Vagina (tissue), 2 donors: ENCODE measurements at places on chromosomes 16 and 17.

DNA sequence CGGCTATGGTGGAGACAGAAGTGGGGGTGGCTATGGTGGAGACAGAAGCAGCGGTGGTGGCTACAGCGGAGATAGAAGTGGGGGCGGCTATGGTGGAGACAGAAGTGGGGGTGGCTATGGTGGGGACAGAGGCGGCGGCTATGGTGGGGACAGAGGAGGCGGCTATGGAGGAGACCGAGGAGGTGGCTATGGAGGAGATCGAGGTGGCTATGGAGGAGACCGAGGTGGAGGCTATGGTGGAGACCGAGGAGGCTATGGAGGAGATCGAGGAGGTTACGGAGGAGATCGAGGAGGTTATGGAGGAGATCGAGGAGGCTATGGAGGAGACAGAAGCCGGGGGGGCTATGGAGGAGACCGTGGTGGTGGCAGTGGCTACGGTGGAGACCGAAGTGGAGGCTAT is 24.1 kb downstream of the HEATR9 start:
- no peak for DNase-seq

GRCh38 chr16:51113236-51114125 is 37.6 kb downstream of the SALL1 start:
- DNase-seq, result no peak

DNA sequence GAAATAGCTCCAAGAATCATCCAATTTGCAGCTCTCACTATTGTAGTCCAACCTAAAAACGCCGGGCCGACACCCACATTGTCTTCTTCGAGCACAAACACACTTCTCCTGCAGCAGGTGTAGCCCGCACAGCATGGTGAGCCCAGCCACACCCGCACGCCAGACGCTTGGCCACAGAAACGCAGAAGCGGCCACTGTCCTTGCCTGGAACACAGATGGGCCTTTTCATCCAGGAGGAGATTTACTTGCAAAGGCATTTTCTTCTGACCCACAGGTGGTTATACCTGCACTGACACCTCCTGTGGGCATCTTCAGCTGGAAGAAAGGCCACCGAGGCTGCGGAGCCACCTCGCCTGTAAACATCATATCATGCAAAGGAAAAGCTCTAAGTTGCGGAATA is 98.4 kb downstream of the ADCY9 start:
- no peak for DNase-seq

- no peak for DNase-seq
These were observed 18.4 kb downstream of the CYB5D2 start for GRCh38 chr17:4161192-4161966.

DNA sequence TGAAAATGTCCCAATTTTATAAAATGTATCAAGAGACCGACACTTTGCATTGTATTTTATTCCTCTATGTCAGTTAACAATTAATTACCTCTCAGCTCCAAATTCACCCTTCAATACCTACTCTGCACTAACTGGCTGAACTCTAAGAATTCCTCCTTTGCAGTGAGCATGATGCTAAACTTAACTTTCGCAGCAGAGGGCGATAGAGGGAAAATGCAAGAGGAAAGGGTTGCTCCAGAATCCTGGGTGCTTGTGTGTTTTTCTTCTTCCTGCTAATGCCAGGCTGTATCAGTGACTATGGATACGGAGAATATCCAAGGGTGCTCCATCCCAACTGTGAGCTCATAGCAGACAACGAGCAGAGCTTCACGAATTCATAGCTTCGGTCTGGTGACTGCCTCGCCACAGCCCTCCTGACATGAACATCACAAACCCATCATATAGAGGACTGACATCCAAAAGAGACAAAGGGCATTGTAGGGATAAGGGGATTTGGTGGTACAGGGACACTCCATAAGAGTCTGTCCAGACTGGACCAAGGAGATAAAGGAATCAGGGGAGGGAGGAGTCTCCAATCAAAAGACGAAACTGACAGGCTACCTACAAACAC is 172.9 kb downstream of the STX8 start:
- no peak for DNase-seq

- no peak for DNase-seq
These were observed 128.1 kb downstream of the SALL1 start for GRCh38 chr16:51022955-51023354.

DNA sequence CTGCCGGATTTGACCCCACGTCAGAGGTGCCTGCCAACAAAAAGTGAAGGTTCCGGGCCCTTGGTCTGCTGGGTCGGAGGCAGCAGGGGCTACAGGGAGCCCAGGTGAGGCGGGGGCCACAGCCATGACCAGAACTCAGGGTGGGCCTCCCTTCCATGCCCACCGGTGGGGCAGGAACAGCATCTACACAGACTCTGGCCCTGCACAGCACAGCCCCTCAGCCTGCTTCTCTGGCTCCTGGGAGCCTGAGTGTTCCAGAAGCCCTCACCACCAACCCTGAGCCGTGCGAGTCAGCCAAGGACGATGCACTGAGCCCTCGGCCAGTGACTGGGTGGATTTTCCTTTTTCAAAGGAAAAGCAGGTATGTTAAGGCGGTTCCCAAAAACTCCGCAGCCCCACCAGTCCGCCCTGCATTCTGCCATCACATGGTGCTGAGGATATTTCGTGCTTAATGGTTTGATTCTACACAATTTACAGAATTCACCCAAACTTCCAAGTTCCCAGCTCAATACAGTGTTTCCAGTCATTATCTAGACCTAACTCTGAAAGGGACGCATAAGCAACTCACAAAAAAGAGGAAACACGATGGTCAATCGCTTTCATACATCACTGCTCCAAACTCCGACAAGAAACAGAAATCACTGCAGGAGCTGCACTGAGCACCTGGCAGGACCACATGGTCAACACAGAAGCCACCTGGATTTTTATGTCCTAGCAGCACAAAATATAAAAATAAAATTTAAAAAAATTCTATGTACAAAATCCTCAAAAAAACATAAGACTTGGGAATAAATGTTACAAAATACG is 19.4 kb upstream of the C16orf95 start:
- no peak for DNase-seq

DNA sequence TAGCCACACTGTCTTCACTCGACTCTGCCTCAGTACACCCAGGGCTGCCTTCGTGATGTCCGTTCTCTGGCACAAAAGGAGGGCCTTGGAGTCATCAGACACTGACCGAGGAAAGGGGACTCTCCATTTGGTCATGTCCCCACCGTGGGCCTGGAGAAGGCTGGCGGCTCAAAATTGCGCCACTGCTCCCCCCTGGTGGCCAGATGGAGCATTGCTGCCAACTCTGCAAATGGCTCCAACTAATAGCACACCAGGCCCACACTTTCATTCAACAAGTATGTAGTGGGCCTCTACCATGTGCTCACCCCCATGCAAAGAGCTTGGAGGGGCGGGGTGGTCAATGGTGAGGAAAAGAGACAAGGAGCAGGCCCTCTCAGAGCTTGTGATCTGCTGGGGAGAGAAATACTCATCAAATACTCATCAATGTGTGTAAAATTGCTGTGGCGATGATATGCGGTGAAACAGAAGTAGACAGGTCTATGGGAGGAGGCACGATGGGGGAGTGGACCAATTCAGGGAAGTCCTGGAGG is 5.2 kb upstream of the GRIN2C start:
- no peak for DNase-seq

- no peak for DNase-seq
These were observed 125.2 kb upstream of the CDC42EP4 start for GRCh38 chr17:73436954-73437353.

DNA sequence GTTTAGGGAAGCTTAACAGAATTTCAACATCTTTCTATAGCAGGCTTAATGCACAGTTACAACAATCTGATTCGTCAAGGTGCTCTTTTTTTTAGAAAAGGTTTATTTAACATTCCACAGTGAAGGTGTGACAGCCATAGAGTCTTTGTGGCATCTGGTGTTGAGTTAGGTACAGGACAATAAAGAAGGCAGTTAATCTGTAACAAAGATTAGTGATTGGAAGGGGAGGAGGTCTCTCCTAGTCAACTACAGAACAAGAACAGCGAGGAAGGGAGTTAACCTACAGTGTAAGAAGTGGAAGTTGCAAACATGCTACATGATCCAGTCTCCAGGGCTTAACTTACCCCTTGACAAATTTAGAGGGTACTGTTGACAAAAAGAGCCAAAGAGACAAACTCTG is 3.0 kb upstream of the ZDHHC7 start:
- no peak for DNase-seq

GRCh38 chr17:2982854-2983253 is 80.6 kb downstream of the OR1D5 start:
- DNase-seq, result no peak

DNA sequence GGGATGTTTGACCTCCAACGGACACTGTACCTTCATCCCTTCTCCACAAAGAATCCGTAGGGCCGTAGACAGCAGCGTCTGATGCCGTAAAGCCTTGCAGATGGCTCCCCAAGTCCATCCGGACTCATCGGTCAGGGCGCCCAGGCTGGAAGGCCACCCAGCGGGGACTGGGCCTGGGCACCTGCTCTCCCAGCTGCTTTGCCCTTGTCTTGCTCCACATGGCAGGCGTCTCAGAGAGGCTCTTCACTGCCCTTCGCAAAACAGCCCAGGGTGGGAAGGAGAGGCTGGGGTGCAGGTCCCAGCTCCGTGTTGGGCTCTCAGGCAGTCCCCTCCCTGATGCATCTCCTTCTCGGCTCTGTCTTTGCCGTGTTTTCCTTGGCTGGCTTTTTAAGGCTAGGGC is 6.2 kb upstream of the RPTOR start:
- no peak for DNase-seq

- DNase-seq, result no peak
These were observed 1.9 kb upstream of the PAQR4 start for GRCh38 chr16:2967211-2967631.

GRCh38 chr16:17469741-17470181 is 999 bp downstream of the XYLT1 start:
- no peak for DNase-seq

DNA sequence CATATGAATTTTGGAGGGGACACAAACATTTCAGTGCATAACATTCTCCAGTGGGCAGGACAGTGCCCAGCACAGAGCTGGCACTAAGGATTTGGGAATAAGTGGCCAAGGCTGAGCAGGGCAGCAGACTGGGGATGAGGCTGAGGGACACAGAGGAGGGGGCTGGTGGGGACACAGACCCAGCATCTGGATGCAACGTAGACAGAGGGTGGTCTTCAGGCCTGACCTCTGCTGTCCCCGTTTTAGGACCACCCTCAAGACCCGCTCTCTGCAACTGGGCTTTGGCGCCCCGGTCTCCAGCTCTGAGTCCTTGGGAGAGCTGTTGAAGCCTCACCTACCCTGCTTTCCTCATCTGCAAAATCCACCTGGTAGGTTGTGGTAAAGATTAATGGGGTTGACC is 3.3 kb upstream of the PRSS33 start:
- DNase-seq, result no peak

DNA sequence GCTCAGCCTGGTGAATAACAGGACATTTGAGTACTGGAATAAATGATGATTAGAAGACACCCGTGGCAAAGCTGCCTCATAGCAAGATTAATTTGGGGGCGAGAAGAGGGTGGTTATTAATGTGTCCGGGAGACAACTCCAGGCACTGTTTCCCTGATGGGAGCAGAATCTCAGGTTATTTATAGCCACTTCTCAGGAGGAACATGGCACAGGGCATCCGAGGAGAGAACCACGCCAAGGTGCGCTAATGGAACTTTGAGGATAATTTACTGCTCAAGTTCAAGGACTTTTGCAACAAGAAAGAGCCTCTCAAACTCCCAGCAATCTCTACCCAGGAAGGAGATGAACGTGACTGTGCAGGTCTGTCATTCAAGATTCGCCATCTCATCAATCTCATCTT is 362.5 kb upstream of the ERCC4 start:
- no peak for DNase-seq

- no peak for DNase-seq
These were observed 72.9 kb downstream of the HS3ST3B1 start for GRCh38 chr17:14373614-14374259.

DNA sequence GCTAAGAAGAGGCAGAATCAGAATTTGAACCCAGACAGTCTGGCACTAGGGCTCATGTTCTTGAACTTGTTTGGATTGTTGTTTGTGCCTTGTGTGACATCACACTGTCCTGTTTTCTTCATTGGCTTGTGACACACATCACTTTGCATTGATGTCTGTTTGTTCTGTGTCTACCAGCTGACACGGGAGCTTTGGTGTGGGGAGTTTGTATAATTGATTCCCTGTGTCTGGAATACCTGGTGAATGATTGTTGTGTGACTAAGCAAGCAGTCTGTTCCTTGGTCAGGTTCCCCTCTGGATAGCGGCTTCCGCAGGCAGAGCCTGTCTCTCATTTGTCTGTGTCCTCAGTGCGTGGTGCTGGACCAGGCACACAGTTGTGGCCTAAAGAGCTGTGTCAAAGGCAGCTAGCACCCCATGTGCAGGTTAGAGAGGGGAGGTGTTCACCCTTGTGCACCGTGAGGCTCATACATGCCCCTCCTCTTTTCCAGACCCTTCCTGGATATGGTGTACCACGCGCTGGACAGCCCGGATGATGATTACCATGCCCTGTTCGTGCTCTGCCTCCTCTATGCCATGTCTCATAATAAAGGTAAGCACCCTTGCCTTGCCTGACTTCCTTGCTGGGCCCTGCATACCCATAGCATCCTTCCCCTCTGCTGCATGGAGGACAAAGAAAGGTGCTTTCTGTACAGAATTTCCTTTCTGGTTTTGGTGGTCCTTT is 80.1 kb downstream of the CLEC16A start:
- no peak for DNase-seq

GRCh38 chr16:73071131-73071940 is 23.4 kb upstream of the ZFHX3 start:
- no peak for DNase-seq

DNA sequence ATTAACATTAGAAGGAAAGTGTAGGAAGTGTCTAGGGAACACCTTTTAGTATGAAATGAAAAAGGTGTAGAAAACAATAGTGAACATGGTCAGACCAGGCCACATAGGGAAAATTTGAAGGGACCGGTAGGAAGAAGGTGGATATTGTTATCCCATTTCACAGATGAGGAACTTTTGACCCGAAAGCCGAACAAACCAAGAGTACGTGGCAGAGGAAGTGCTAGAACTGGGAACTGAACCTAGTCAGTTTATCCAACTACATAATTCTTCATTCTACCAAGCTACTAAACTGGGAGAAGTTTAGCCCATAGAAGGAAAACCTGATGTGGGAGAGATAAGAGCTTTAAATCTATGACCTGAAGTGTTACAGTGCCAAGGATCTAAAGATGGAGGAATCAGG is 43.2 kb downstream of the YPEL2 start:
- no peak for DNase-seq

GRCh38 chr16:57727610-57728009 is 8.0 kb upstream of the KATNB1 start:
- DNase-seq, result no peak

- no peak for DNase-seq
These were observed 1.4 kb downstream of the NOTUM start for GRCh38 chr17:81959362-81960129.

GRCh38 chr17:69575346-69575761 is 160.9 kb downstream of the MAP2K6 start:
- DNase-seq, result no peak

DNA sequence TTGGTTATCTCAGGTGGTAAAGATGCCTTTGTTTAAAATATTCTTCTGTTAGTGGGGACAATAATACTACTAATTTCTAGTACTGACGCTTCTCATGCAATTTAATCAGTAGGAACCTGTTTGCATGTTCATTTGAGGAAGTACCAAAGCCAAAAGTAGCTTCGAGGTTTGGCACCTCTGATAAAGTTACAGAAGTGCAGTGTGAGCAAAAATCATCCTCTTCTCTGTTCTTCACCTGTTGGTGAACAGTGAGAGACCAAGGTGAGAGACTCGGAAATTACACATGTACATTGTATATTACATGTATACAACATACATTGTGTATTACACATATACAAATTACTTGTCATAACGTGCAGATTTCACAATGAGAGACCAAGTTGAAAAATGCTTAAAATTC is 404.6 kb downstream of the MAF start:
- no peak for DNase-seq

- no peak for DNase-seq
These were observed 15.5 kb downstream of the VPS35 start for GRCh38 chr16:46673320-46674013.
